Kidney (tissue), 22 donors: ENCODE measurements at places on chromosomes 12 and 14. TPM values are rescaled to one million over a fixed set of nuclear protein-coding genes. Genes with fewer than 3 reads are reported as not detected.

GRCh38 chr12:31431721-31432240, 105.8 kb upstream of the SINHCAF start:
- no peak overlapping the region for H3K4me3 ChIP-seq
- H3K4me1 ChIP-seq = peaks cover 2% of the 10 kb centered on the region

- DNase-seq = peak; percentile 19
- H3K4me3 ChIP-seq = no peak overlapping the region
- peaks cover 9% of the 10 kb centered on the region for H3K27me3 ChIP-seq
- H3K27ac ChIP-seq = no peak overlapping the region
These were observed 1.7 kb downstream of the MMP17 start for GRCh38 chr12:131829791-131830334.

Gene PIWIL1
- 0.31 TPM for total RNA-seq

DNA sequence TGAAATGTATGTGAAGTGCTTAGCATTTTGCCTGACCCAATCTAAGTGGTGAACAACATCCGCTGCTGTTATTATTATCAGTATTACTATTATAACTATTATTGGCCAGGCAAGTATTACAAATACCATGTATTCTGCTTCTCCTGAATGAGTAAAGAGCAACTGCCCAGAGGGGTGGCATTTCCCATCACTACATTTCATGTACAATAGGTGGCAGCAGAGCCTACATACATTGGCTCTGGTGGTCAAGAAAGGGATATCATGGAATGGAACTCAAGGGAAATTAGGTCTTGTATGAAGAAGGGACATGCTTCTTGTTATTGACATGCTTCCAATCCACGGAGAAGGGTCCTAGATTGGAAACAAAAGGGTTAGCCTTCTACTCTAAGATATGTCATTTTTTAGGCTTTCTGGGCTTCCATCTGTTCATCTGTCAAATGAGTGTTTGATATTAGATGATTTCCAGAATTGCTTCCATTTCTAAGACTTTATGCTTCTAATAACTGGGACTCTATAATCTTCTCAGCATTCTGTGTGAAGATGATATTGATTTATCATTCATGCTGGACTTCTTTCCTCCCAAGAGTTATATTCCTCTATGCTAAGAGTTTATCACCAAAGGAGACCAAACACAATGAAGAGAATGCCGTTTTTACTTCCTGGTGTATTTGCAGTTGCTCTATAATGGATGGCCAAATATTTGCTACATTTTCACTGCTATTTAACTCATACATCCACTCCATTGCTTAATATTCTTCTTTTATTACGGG, 239.1 kb downstream of the SSPN start:
- H3K4me3 ChIP-seq = no peak overlapping the region
- H3K27me3 ChIP-seq = no peaks in the 10 kb centered on the region
- no peaks in the 10 kb centered on the region for H3K36me3 ChIP-seq
- no peak for DNase-seq
- no peaks in the 10 kb centered on the region for H3K4me1 ChIP-seq
- H3K27ac ChIP-seq = no peak overlapping the region

Gene UNG
- 24.9 TPM for total RNA-seq

- H3K4me3 ChIP-seq = no peak overlapping the region
- H3K27ac ChIP-seq = no peak overlapping the region
- no peaks in the 10 kb centered on the region for H3K27me3 ChIP-seq
- H3K4me1 ChIP-seq = no peaks in the 10 kb centered on the region
- H3K36me3 ChIP-seq = peaks cover 48% of the 10 kb centered on the region
- DNase-seq = no peak
These were observed 18.8 kb downstream of the SLC48A1 start for GRCh38 chr12:47791874-47792273.

Gene BDKRB2
- 16.1 TPM for total RNA-seq

DNA sequence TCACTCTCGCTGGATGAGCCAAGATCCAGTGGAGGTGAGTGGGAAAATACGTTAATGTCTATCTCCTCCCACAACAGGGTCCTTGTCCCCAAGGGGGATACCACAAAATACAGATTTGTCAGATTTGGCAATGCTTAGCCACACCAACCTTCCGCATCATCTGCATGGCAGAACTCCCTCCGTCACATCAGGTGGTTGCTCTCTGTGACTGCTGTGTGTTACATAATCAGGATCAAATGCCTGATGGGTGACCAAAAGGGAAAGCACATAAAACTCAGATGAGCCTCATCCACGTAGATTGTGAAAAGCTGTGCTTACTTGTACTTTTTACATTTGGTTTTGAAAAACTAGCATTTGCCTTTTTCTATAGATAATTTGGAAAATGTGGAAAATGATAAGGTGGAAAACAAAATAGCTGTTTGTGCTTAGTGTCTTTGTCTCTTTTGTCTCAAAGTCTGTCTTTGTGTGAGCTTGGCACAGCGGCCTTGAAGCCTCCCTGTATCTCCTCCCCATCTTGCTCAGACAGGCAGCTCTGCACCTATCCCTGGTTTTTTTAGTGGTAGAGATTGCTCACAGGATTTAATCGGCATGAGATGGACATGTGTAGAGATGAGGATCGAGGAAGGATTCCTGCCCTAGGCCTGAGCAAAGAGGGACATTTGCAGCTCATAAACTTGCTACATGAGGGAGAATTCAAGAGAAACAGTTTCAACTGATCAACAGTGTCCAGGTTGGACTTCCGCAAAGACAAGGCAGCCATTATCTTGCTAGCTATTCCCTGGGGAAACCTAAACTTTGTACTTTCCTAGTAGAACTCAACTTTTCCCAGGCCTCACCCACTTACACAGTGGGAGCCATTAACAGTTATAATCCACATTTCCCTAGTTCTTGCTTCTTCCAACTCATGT, 3.6 kb upstream of the FGF6 start:
- H3K27ac ChIP-seq = no peak overlapping the region
- DNase-seq = no peak
- no peaks in the 10 kb centered on the region for H3K4me1 ChIP-seq

DNA sequence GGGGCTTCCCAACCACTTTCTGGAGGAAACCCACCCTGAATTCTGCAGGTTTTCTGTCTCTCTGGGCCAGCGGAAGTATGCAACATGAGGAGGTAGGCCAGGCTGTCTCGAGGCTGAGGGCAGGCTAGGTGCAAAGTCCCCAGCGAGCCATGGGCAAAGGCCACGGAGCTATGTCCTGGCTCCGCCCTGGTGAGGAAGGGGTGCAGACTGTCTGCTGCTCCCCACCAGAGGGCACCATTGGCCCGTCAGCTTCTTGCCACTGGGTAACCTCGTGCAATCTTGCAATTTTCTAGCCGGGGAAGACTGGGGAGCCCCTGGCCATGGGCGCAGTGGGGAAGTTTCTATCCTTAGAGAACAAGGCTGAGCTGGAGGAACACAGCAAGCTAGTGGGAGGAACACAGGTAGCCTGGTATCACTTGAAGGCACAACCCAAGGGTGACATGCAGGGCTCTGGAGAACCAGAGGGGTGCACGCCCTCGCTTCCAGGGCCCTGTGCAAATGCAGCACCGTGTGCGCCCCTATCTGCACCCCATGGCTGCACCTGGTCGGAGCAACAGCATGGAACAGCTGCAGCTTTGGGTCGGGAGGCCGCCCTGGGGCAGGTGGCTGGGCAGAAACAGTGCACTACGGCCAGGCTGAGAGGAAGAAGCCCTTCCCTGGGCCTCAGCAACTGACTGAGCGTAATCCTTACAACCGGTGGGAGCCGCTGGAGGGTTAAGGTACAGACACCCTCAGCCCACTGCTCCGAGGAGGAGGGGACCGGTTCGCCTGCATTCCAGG, 27.6 kb upstream of the RPLP0 start:
- no peaks in the 10 kb centered on the region for H3K27me3 ChIP-seq
- DNase-seq = peak; percentile 93
- H3K27ac ChIP-seq = peak overlapping the region; percentile 92
- H3K4me3 ChIP-seq = peak overlapping the region; percentile 21
